ENCODE measurements at places on chromosomes 11 and 22.

GRCh38 chr22:37926771-37927636 lies 20.9 kb downstream of the MICALL1 start:
- no peak for DNase-seq

- DNase-seq: no peak
Measured at GRCh38 chr22:26894766-26895485, 237.5 kb downstream of the MIAT start.

GRCh38 chr11:130163346-130164220 lies 4.0 kb downstream of the ST14 start:
- no peak for DNase-seq

DNA sequence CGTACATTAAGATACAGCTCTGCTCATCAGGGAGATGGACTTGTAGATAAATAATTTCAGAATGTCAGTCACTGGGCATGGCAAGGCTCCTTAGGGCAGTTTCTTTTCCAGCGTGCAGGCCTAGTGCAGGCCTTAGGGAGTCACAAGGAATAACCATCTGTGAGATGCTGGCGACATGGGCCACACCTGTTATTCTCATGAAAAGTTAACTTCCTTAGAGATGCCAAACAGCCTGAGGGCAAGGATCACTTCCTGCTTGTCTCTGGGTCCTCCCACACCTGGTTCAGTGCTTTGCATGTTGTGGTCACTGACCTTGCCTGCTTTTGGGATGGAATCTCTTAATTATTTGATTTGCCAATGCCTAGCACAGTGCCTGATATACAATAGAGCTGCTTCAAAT lies 70.6 kb downstream of the ST3GAL4 start:
- no peak for DNase-seq

- no peak for DNase-seq
Measured at GRCh38 chr11:73308003-73308960, at the start of gene ARHGEF17. ARHGEF17 (plus strand) TSS chr11:73308276; CDS start chr11:73308639, 363 bp downstream.

DNA sequence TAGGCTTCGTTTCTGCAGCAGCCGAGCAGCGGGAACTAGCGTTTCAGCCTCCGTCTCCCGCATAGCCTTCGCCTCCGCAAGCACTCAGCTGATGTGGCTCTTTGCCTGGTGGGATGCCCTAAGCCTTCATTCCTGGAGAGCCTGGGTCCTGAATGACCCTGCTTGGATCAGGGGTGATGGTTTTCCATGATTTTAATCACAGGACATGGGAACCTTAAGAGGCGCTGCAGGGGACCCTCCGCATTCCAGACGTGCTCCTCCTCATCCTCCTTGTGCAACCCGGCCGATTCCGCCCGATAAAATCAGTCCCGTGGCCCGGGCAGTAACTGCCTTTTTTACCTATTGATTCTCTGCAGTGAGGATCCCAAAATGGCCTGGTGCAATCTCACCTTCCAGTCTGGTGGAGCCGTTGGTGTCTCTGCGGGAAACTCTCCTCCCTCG lies 8.2 kb downstream of the C11orf21 start:
- DNase-seq: no peak

DNA sequence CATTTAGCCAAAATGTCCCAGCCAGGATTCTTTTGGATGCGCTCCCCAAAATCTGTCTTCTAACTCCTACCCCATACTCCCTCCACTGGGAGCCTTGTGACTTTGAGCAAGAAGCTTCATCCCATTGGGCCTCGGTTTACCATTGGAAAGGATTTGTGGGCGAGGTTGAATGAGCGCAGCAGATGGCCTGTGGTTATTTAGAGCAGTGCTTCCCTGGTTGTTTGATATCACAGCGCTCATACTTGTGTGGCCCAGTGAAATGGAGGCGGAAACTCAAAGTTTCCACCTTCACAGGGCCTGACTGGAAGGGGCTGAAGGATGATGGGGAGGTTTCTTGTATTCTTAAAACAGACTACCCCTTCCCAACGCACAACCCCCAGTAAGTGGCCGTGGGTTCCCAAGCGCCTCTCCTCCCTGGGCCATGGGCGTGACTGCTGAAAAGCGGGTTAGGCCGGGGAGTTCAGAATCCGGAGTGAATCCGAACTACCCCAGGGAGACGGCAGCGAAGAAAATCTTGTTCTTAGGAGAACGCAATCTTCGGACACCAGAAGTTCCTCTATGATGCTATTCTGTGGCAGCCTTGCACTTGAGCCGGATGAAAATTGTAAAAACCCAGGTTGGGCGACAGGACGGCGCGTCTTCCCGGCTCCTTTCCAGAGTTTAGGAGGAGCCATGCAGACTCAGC lies 1.2 kb upstream of the ATF4 start:
- peak; percentile 20 for DNase-seq

DNA sequence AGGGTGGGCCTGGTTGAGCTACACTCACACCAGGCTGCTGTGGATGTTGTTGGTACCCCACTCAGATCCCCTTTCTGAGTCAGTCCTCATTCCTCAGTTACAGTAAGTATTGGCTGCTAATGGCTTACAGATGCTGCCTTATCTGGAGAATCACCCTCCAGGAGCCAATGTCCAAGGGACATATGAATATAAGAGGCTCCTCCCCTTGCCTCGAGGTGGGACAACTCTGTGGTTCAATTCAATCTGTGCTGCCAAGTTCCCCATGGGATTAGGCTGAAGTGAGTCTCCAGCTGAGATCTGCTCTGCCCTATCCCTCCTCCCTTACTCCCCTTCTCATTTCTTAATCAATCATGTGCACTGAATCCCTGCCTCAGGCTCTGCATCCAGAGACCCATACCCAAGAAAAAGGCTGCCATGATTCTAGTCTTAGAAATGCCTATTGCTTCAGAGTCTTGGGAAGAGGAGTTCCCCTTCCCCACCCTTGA lies 168.8 kb upstream of the SYT13 start:
- DNase-seq: no peak

GRCh38 chr11:19656140-19656541 lies 56.5 kb upstream of the NAV2 start:
- no peak for DNase-seq

DNA sequence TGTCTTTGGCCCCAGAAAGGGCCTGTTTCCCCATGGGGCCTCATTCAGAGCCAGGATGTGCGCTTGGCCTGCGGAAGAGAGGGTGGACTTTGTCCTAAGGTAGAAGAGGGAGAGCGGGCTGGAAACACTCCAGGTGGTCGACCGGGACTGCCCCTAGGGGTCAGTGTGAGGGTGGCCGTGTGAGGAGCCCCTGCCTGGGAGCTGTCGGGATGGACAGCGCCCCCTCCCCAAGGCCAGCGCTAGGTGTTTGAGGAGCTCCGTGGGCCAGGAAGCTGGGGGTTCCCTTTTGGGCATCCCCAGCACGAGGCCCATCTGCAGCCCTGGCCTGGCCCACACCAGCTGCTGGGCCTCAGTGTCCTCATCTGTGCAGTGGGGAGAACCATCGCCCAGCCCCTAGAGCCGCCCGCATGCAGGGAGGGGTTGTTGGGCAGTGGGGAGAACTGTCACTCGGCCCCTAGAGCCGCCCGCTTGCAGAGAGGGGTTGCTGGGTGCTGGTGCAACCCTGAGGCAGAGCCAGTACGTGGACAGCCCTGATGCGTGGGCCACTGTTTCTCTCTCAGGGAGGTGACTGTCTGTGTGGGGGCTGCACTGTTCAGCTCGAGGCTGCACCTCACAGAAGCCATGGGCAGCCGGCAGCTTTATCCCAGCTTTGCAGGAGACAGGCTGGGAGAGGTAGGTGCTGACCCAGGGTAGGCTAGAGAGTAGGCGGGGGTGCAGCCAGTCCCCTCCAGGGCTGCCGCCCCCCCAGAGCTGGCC lies 1319.9 kb downstream of the BRD1 start:
- no peak for DNase-seq

DNA sequence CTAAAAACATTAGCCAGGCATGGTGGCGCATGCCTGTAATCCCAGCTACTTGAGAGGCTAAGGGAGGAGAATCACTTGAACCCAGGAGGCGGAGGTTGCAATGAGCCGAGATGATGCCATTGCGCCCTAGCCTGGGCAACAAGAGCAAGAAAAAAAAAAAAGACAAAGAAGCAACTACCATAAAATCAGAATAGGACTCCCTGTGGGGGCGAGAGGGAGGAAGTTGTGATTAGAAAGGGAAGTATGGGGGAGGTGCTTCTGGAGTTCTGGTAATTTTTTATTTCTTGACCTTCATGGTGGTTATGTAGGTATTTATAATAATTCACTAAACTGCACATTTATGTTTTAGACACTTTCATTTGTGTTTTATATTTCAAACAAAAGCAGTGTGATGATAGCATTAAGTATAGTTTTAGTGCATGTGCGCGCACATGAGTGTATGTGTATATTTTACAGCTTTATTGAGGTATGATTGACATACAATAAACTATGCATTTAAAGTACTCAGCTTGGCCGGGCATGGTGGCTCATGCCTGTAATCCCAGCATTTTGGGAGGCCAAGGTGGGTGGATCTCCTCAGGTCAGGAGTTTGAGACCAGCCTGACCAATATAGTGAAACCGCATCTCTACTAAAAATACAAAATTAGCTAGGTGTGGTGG lies 43.5 kb downstream of the SIK2 start:
- DNase-seq: no peak

DNA sequence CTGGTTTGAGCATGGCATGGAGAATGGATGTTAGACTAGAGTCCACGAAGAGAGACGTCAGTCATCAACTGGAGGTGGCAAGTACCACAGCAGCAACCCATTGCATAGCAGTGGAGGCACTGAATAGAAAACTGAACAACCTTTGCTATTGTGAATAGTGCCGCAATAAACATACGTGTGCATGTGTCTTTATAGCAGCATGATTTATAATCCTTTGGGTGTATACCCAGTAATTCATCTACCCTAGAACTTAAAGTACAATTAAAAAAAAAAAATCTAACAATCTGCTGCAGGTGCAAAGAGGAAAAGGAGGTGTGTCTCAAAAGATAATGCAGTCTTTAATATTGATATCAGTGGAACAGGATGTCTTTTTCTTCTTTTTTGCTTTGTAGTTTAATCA lies 443.4 kb upstream of the ISX start:
- DNase-seq: no peak

- no peak for DNase-seq
Measured at GRCh38 chr11:8777907-8778767, 95.5 kb downstream of the RPL27A start.

DNA sequence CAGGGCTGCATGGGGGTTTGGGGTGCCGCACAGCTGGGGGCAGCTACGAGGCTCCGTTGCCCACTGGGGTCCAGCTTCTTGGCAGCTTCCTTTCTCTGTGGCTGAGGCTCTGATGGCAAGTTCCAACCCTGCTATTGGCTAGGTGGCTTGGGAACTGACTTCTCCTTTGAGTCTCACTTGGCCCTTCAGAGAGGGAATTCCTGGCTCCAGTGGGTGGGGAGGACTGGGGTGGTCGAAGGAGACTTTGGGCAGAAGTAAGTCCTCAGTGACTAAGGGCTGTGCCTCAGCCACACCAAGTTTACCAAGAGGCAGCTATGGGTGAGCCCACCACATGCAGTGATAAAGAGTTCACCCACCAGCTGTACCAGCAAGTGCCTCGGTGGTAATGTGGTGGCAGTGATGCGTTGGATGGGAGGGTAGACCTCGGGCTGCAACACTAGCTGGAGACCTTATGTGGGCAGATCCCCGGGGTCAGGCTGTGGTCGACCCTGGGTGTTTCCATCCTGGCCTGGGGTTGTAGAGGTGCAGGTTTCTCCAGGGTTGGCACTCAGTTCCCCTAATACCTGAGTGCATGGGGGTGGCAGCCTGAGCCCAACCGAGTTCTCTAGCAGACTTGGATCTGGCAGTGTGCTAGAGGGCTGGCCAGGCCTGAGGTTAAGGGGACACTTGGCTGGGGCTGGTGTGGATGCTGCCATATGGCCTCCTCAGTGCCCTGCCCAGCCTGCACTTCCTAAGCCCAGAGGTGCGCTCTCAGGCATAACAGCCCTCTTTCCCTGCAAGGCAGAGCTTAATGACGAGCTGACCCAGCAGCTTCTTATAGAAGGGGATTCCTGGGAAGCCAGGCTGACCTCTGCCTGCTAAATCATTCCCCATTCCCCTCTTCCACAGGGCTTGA lies 197.0 kb upstream of the CADM1 start:
- DNase-seq: no peak

DNA sequence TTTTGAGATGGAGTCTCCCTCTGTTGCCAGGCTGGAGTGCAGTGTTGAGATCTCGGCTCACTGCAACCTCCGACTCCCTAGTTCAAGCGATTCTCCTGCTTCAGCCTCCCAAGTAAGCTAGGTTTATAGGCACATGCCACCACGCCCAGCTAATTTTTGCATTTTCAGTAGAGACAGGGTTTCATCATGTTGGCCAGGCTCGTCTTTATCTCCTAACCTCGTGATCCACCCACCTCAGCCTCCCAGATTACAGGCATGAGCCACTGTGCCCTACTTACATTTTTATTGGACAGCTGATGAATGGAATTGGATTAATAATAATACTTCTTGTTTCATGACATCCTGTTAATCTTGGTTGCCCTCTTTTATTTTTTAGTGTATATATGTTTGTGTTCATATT lies 3.0 kb upstream of the MRGPRD start:
- DNase-seq: no peak

DNA sequence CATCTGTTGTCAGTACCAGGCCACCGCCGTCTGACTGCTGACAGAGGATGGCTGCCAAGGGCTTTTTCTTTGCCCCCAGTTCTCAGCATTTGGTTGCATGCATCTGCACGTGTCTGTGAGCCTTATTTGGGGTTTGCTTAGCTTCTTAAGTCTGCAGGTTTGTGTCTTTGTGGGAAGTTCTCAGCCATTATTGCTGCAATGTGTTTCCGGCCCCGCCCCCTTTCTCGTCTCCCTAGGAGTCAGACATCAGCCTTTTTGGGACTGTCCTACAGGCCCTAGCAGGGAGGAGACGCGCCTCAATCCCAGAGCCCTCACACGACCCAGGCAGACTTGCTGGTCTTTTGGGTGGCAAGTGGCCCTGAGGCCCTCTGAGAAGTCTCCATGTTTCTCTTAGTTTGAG lies 8.0 kb downstream of the MOB2 start:
- no peak for DNase-seq

DNA sequence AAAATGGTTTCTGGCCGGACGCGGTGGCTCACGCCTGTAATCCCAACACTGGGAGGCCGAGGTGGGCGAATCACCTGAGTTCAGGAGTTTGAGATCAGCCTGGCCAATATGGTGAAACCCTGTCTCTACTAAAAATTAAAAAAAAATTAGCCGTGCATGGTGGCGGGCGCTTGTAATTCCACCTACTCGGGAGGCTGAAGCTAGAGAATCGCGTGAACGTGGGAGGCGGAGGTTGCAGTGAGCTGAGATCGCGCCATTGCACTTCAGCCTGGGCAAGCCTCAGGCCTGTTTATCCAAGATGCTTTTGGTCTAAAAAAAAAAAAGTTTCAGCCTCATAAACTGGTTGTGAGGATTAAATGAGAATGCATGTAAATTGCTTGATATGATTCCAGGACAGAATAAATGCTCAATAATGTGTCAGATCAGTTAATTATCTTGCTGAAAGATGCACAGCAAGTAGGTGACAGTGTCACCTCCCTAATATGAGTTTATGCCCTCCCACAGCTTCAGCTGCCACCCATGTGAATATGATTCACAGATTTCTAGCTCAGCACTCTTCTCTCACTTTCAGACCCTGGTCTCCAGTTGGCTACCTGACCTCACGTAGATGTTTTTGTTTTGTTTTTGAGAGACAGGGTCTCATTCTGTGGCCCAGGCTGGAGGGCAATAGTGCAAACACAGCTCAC lies 1.1 kb upstream of the ALG8 start:
- DNase-seq: no peak
